Activated gamma-delta T cell treated with Interleukin-2 at 50 U/mL for 16 hours (primary cell): ENCODE measurements at places on chromosomes 4 and X.
A peak's percentile ranks its signal among the peaks of the same experiment; 100 is the strongest.

GRCh38 chr4:13584481-13584880 is 40.2 kb upstream of the NKX3-2 start:
- DNase-seq: no peak

GRCh38 chrX:57353472-57354132 is 67.1 kb downstream of the FAAH2 start:
- DNase-seq: no peak

- no peak for DNase-seq
Observed at GRCh38 chrX:11290416-11291102, 2.7 kb upstream of the AMELX start.

- DNase-seq: no peak
Observed at GRCh38 chr4:5054532-5054931, 3.3 kb downstream of the STK32B start.

DNA sequence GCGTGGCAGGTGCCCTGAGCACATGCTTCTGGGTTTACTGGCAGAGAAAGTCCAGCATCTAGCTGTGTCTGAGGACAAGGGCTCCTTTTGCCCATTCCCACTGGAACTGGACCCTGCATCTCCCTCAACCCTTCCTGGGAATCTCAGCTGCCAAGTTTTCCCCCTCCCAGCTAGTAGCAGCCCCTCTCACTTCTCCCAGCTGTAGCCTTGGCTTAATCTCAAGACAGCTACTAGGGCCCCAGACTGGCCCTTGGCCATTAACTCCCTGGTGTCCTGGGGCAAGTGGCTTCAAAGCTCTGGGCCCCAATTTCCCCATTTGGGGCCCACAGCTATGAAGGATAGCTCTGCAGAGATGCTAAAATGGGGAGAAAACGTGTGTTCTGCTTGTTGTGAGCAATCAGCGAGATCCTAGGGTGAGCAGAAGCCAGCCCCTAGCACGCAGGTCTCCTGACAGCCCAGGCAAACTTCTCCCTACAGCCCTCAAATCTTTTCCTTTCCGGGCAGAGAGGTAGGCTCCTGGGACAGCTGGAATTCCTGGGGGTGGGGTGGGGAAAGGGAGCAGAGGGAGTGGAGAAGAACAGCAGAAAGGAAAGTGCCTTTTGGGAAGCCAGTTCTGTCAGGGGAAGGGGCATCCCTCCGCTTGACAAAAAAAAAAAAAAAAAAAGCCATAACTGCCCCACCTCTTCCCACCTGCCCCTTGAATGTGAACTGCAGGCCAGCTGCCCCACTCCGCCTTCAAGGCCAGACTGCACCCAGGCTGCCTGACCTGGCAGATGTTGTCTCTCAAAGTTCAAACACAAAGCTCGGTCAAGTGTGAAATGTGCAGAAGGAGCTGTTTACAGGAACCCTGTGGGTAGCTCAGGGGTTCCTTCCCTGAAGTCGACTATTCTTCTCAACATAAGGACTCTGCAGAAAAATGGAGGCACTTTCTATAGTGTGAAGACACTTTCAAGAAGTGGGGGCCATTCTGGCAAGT is 16.6 kb downstream of the FGD1 start:
- no peak for DNase-seq

DNA sequence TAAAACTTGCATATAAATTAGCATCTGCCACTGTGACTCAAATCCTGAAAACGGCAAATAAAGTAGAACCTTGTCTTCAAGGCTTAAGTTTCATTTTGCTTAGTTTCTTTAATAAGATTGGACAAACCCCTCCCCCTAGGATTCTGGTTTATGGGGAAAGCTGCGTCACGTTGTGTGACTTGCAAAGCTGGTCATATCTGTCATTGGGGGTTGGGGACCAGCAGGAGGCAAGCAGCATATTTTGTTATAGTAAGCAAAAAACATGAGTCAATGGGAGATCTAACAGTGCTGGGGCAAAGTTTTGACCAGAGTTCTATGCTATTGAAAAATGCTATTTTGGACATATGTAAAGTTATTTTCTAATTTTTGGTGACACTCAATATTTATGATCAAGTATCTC is 407.3 kb downstream of the PCDH18 start:
- DNase-seq: no peak

- no peak for DNase-seq
Observed at GRCh38 chr4:135065366-135065765, 863.8 kb upstream of the PABPC4L start.

DNA sequence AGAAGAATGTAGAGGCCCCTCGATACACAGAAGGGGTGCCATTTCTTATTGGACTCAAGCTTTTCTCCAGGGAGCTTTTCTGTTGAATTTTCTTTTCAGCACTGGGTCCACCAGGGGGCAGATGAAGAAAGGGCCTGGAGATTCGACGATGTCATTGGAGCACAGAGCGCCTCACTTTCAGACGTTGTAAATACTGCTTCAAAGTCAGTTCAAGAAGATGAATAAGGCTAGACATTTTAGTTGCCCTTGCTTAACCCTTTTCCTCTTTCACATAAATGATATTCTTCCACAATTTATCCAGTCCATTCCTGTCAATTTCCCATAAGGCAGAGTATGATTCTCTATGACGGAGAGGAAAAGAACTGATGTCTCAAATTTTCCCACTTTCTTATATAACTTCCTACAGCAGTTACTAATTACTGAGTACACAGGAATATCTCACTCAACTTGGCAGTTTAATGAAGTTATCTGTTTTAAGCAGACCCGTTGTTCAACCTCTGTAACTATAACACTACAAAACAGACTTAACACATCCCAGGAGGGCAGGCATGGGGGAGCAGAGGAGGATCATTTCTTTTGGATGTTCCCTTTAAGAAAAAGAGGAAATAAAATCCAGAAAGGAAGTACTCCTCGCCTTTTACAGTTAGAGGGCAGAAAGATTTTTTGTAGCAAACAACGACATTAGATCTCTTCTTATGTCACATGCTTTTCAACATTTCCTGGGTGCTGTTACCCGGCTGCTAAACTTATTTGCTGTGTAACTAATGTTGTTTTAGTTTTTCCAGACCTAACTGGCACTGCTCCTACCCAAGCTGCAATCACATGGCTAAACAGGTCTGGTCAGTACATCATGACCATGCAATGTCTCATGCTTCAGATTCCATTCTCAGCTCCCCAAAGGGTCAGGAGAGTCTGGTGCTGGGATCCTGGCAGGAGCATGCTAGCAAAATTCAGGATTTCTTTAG is 12.2 kb upstream of the CENPU start:
- DNase-seq: peak; percentile 71

DNA sequence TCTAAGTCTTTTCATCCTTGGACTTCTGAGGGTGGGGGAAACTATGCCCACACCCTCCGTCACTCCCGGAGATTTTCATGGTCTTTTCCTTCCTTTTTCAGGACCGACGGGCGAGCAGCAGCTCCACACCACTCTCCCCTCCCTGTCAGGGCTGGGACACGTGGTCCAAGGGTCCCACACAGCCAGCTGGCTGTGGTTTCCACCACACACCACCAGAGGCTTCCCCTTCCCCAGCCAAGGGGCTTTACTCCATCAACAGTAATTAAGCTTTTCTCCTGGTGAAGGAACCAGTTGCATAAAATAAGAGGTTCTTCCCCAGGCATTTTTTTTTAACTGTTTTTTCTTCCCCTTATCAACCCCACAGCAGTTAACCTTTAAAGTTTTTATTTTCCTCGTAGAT is 453.9 kb downstream of the GPAT3 start:
- DNase-seq: no peak
